ENCODE measurements at places on chromosomes 1 and 21.
A peak's percentile ranks its signal among the peaks of the same experiment; 100 is the strongest.

- no peak for DNase-seq
Measured at GRCh38 chr1:58524353-58524945, 22.1 kb downstream of the OMA1 start.

GRCh38 chr1:77026135-77026534 is 158.9 kb downstream of the ST6GALNAC5 start:
- no peak for DNase-seq

GRCh38 chr1:234561319-234561718 is 48.7 kb downstream of the IRF2BP2 start:
- DNase-seq = no peak

DNA sequence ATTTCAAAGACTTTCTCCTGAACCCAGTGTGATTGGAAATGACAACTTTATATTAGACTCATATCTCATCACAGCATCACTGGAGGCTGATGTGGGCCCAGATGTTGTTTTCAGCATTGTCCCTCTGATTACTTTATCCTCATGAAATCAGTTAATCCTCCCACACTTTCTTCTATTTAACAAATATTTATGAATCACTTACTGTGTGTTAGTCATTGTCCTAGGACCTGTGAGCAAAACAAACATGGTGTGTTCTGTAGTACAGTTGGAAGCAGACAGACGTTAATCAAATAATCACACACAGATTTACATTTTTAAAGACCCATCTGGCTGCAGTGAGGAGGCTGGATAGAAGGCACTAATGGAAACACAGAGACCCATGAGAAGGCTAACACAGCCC is 383.7 kb downstream of the PRDM2 start:
- DNase-seq = no peak

DNA sequence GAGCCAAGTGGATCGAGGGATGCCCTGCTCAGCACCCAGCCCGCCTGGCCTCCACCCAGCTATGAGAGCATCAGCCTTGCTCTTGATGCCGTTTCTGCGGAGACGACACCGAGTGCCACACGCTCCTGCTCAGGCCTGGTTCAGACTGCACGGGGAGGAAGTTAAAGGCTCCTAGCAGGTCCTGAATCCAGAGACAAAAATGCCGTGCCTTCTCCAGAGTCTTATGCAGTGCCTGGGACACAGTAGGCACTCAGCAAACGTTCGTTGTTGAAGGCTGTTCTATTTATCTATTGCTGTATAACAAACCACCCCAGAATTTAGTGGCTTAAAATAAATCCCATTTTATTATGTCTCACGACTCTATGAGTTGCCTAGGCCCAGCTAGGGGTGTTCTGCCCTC is 6.8 kb upstream of the BSND start:
- no peak for DNase-seq

DNA sequence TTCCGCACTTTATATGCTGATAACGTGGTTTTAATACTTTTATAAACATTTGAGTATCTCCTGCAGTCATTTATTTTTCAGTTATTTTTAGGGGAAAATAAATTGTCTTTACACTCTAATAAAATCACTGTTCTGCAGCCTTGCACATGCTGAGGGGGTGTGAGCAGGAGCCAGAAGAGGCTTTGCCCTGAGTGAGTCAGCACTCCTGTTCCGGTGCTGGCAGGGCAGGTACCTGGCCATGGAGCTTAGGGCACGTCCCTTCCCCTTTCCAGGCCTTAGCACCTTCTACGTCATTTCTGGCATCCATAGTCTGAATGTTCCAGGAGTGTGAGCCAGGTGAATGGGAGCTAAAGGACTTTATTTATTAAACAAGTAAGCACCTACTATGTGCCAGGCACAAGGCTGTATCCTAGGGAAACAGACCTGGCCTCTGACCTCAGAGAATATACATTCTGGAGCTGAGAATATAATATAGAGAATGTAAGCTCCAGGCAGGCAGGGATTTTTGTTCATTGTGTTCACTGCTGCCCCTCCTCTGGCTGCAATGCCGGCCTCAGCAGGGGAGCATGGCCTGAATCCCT is 402.9 kb downstream of the PTPRU start:
- DNase-seq = no peak

GRCh38 chr1:50271968-50272578 is 151.2 kb downstream of the DMRTA2 start:
- no peak for DNase-seq

GRCh38 chr21:43697758-43698643 is 20.9 kb upstream of the PDXK start:
- no peak for DNase-seq

- DNase-seq = no peak
Measured at GRCh38 chr1:56866656-56867055, 12.1 kb downstream of the C8A start.

- no peak for DNase-seq
Measured at GRCh38 chr1:65048335-65048734, 82.0 kb upstream of the JAK1 start.

DNA sequence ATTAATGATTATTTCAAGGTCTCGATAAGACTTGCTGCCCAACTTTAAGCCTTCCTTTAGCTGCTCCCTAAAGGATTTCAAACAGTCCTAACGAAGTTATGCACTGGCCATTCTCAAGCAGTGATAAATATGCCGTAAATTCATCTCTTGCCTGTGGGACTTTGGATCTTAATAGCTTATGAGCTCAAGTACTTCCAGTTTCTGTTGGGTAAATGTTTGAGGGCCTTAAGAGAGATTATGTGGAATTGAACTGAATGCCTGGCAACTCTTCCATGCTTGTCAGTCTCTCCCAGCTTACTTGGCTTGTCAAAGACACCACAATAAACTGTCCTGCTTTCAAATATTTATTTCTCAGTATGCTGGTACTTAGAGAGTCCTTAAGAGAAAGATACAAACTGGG is 3.5 kb upstream of the OR10J4 start:
- no peak for DNase-seq

DNA sequence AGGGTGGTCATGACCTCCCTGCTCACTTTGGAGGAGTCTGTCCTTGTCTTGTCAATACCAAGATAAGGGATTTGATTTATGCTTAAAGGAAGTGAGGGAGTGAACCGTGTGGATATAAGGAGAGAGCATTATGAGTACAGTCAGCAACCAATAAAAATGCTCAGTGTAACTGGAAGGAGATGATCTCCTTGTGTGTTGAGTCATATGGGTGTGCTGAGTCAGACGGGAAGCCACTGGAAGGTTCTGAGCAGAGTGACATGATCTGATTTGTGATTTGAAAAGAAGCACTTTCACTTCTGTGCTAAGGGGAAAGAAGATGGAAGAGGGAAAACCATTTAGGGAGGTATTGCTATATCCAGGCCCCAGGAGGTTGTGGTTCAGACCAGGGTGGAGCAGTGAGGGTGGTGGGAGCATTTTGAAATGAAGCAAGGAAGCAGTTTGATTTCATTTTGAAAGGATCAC is 2.5 kb upstream of the BCL10 start:
- DNase-seq = peak; percentile 32

DNA sequence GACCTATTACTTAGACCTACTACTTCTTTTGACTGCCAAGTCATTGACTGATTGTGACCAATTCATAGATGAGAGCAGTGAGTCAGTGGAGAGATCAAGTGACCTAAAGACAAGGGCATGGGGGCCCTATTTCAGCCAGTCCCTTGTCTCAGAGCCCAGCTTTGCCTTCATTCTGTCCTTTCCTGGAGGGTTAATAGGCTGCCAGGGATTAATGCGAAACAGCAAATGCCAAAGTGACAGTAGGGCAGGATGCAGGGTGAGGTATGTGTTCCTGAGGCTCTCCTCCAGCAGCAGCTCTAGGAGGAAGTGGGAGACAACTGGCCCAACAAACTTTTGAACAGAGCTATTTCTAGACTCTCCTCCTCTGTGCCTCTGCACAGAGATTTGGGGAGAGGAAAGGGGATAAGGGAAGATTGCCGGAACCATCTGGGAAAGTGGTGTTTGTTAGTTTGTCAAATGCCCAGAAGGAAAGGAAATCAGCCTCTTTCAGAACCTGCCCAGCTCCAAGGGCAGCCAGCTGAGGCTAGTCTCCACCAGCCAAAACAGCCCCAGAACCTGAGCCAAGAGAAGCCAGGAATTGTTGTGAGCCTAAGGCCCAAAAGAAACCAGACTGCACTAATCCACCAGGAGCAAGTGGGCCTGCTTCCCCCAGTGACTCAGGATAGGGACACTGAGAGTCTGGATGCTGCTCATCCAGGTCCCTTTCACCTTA is 4.9 kb upstream of the S100A3 start:
- DNase-seq = no peak

- DNase-seq = no peak
Measured at GRCh38 chr1:193555662-193556441, 369.4 kb upstream of the B3GALT2 start.

GRCh38 chr1:66644331-66644730 is 107.9 kb upstream of the DYNLT5 start:
- DNase-seq = no peak

GRCh38 chr1:169149555-169150286 is 43.2 kb downstream of the ATP1B1 start:
- no peak for DNase-seq

GRCh38 chr1:161100556-161100955 is 2.4 kb downstream of the KLHDC9 start:
- no peak for DNase-seq

DNA sequence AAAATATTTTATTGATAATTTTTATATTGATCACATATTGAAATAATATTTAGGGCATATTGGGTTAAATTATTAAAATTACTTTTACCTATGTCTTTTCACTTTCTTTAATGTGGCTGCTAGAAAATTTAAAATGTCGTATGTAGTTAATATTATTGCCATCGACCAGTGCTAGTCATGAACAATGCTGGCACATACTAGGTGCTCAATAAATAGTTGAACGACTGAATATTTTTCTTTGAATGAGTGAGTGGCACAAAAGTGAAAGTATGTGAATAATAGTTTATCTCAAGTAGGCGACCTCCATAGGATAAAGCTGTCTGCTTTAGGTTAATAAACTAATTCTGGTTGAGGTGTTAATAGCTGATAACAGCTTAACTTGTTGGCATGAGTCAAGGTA is 150.8 kb upstream of the FGGY start:
- DNase-seq = no peak

- no peak for DNase-seq
Measured at GRCh38 chr1:31888291-31888690, 49.9 kb downstream of the PTP4A2 start.

DNA sequence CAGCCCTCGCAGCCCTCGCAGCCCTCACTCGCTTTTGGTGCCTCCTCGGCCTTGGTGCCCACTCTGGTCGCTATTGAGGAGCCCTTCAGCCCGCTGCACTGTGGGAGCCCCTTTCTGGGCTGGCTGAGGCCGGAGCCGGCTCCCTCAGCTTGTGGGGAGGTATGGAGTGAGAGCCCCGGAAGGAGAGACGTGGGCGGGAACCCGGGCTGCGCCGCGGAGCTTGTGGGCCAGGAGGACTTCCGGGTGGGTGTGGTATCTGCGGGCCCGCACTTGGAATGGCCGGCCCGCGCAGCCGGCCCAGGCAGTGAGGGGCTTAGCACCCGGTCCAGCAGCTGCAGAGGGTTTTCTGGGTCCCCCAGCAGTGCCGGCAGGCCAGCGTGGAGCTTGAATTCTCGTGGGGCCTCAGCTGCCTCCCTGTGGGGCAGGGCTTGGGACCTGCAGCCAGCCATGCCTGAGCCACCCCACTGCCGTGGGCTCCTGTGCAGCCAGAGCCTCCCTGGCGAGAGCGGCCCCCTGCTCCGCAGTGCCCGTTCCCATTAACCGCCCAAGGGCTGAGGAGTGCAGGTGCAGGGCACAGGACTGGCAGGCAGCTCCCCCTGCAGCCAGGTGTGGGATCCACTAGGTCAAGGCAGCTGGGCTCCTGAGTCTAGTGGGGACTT is 9.9 kb upstream of the CFHR2 start:
- DNase-seq = no peak

GRCh38 chr1:31834501-31834900 is 18.7 kb upstream of the SPOCD1 start:
- DNase-seq = no peak

- DNase-seq = no peak
Measured at GRCh38 chr1:154193821-154194220, 1.9 kb upstream of the TPM3 start.

GRCh38 chr1:114503916-114504422 is 7.0 kb downstream of the TRIM33 start:
- no peak for DNase-seq

DNA sequence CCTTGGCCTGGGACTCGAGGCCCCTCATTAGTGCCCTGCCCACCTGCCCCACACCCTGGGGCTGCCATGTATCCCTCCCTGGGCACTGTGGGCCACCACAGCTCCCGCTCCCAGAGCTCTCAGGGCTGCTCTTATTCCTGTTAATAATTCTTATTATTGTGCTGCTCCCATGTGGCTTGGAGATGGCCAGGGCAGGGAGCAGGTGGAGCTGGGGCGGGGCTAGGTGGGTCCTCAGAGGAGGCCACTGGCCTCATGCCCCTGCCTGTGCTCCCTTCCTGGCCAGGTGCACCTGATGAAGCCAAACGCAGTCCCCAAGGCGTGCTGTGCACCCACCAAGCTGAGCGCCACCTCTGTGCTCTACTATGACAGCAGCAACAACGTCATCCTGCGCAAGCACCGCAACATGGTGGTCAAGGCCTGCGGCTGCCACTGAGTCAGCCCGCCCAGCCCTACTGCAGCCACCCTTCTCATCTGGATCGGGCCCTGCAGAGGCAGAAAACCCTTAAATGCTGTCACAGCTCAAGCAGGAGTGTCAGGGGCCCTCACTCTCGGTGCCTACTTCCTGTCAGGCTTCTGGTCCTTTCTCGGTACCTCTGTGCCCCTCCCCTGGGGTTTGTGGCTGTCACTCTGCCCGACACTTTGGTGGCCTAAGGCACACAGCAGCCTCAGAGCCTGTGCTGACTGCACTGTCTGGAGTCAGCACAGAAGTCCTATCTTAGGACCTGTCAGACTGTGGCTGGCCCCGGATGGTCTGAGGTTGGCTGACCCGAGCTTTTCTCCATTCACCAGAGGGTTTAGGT is 34.1 kb downstream of the BMP8A start:
- DNase-seq = no peak

DNA sequence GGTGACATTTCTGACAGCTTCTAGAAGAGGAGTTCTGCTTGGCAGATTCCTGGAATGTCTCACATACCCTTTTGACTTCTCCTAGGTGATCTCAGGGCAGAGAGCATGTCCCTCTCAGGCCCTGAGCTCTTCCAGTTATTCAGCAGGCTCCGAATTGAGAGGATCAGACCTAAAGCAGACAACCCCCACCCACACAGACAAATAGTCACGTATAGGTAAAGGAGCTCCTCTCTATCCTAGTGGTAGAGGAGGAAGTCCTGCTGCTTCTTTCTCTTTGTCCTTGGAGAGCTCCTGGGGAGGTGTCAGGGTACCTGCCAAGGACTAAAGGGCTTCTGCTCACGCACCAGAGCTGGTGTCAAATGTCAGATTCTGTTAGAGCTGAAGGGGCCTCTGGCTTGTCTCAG is 128.1 kb downstream of the IER5 start:
- no peak for DNase-seq
